Body of pancreas (tissue), 4 donors: ENCODE measurements at places on chromosomes 4 and X. TPM values are rescaled to one million over a fixed set of nuclear protein-coding genes. Genes with fewer than 3 reads are reported as not detected.

- DNase-seq, result no peak
Observed at GRCh38 chr4:14096396-14096965, 469.0 kb upstream of the BOD1L1 start.

DNA sequence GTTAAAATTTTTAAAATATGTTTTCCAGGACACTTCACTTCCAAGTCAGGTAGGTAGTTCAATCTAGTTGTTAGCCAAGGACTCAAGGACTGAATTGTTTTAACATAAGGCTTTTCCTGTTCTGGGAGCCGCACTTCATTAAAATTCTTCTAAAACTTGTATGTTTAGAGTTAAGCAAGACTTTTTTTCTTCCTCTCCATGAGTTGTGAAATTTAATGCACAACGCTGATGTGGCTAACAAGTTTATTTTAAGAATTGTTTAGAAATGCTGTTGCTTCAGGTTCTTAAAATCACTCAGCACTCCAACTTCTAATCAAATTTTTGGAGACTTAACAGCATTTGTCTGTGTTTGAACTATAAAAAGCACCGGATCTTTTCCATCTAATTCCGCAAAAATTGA lies 49.7 kb downstream of the XIAP start:
- no peak for DNase-seq

DNA sequence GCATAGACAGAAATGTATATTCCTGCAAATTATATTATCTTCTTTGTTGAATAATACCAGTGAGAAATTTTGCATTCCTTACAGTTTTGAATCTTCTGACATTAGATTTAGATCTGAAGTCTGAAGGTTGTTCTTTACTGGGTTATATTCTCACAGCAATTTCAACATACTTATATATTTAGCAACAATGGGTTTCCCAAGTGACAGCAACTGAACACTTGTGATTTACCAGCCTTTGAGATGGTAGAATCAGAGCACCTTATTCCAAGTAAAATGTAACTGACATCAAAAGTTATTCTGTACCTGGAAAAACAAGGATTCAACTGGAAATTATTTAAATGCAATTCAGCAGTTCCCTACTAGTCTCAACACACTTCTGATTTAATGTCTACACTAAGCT lies 66.0 kb downstream of the RELL1 start:
- no peak for DNase-seq

Gene SAGE1
- total RNA-seq, result not detected

GRCh38 chrX:111447298-111447697 lies 35.3 kb upstream of the DCX start:
- peak; percentile 9 for DNase-seq

Gene GAGE12J
- not detected for total RNA-seq

- DNase-seq, result no peak
Observed at GRCh38 chrX:129359269-129359668, 164.0 kb downstream of the SMARCA1 start.

DNA sequence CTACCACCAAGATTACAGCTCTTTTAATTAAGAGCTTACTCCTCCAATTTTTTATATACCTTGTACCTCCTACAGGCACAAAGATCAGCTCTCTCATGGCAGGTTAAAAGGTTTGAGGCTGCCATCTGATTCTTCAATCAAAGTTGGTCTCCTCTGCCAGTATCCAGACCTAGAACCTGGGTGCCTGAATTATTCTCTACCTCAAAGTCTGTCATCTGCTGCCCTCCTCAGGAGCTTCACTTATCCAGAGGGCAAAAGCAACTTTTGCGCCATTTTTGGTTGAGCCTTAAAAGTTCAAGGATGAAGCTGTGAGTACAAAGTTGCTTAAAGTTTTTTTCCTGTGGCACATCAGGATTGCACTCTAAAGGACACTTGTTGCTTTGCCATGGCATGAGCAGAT lies 343.7 kb upstream of the PPP1R2C start:
- no peak for DNase-seq
